ENCODE measurements at places on chromosomes 12 and 14.

GRCh38 chr14:71610149-71610548 lies 322.1 kb upstream of the RGS6 start:
- DNase-seq = no peak

GRCh38 chr12:101414533-101415119 lies 7.1 kb upstream of the ARL1 start:
- peak; percentile 17 for DNase-seq

DNA sequence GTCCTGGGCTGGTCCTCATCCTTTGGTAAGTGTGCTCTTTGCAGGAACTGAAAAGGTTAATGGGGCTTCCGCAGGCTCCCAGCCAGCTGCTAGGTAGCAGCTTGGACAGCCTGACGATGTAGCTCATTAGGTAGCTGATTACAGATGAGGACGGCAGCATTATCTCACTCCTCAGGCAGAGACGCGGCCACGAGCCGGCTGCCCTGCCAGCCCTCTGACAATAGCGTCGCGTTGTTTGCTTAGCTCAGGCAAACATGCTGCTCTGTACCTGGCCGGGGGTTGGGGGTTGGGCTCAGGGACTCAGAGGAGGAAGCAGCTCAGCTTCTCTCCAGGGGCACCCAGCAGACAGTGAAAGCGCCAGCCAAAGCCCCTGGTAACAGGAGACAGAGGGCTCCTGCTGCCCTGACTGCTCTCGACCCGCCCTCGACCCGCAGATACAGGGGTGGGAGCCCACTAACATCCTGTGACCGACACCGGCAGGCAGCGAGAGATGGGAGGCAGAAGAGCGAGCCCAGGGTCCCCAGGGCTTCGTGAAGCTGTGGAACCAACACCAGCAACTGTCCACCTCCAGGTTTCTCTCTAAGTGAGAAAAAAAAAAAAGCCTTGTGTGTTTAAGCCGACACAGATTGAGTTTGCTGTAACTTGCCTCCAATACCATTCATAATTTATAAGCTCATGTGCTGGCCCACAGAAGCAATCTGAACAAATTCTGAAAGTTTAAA lies 53.4 kb upstream of the DLK1 start:
- DNase-seq = no peak

- DNase-seq = no peak
These were observed 188.2 kb downstream of the NAV3 start for GRCh38 chr12:78018939-78019338.

- no peak for DNase-seq
These were observed 99.5 kb downstream of the ERGIC2 start for GRCh38 chr12:29281371-29282005.

- DNase-seq = no peak
These were observed 149.5 kb upstream of the LMNTD1 start for GRCh38 chr12:25702553-25702952.

- DNase-seq = no peak
These were observed 70.5 kb upstream of the ATP2B1 start for GRCh38 chr12:89779090-89779489.

GRCh38 chr12:13661005-13661887 lies 320.2 kb downstream of the GRIN2B start:
- no peak for DNase-seq

- DNase-seq = no peak
These were observed 37.8 kb downstream of the ATF7IP start for GRCh38 chr12:14403293-14403692.

DNA sequence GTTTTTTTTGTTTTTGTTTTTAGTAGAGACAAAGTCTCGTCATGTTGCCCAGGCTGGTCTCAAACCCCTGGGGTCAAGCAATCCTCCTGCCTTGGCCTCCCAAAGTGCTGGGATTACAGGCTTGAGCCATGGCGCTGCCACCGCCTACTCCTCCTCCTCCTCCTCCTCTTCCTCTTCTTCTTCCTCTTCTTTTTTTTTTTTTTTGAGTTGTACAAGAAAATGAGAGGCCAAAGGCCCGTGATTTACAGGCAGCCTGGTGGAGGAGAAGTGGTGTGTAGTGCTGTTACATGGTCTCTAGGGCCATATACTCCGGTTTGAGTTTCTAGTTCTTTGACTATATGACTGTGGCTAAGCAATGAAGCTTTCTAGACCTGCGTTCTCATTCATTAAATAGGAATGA lies 29.6 kb upstream of the SPPL3 start:
- DNase-seq = no peak

- DNase-seq = no peak
These were observed 29.1 kb downstream of the SH2B3 start for GRCh38 chr12:111434680-111435338.

GRCh38 chr12:56107242-56107641 lies 2.9 kb downstream of the PA2G4 start:
- DNase-seq = no peak

GRCh38 chr14:95184413-95184790 lies 27.1 kb upstream of the DICER1 start:
- DNase-seq = no peak

DNA sequence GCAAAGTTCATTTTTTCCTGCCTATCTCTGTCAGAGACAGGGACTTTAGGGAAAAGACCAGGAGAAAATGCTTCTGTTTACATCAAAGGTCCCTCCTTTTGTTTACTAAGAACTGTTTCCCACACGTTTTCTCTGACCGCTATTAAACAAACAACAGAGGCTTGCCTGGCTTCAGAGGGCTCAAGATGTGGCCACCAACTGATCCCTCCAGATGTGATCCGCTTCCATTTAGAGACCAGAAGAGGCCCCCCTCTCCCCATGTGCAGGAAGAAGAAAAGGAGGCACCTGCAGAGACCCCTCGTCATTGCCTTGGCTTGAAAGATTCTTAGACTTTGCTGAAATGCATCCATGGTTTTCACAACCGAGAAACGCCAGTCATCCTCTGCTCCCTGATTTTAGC lies 217.9 kb upstream of the PWP1 start:
- no peak for DNase-seq

GRCh38 chr14:94365624-94366023 lies 22.8 kb downstream of the SERPINA1 start:
- DNase-seq = no peak

GRCh38 chr14:81751198-81751597 lies 217.5 kb upstream of the SEL1L start:
- DNase-seq = no peak

GRCh38 chr12:106584104-106585064 lies 1.6 kb downstream of the RFX4 start:
- DNase-seq = no peak

All from 8988T (cell line).